Brain (organoid and tissue), 16 donors: ENCODE measurements at places on chromosomes 2 and 18. TPM values are rescaled to one million over a fixed set of nuclear protein-coding genes. Genes with fewer than 3 reads are reported as not detected.

Gene ARHGEF33
- polyA plus RNA-seq, result 1.0 TPM

Gene ERCC3
- polyA plus RNA-seq, result 27.5 TPM

Gene FABP1
- polyA plus RNA-seq, result 1.0 TPM

Gene C2orf72
- 14.1 TPM for polyA plus RNA-seq

Gene ZNF397
- polyA plus RNA-seq, result 18.9 TPM

Gene DPP4
- polyA plus RNA-seq, result 0.20 TPM

Gene ASB18
- polyA plus RNA-seq, result not detected

Gene HADHA
- 146 TPM for polyA plus RNA-seq

Gene PDK1
- 7.3 TPM for polyA plus RNA-seq

Gene ITPRIPL1
- polyA plus RNA-seq, result 5.4 TPM

Gene SPDYA
- polyA plus RNA-seq, result not detected

Gene CCDC121
- 3.0 TPM for polyA plus RNA-seq

Gene TTN
- not detected for polyA plus RNA-seq

Gene RAPGEF4
- polyA plus RNA-seq, result 18.3 TPM

Gene COL5A2
- polyA plus RNA-seq, result 5.1 TPM

Gene MAB21L4
- polyA plus RNA-seq, result 0.22 TPM

Gene DSEL
- polyA plus RNA-seq, result 0.92 TPM

Gene UGT1A8
- not detected for polyA plus RNA-seq

Gene ACKR3
- polyA plus RNA-seq, result 7.3 TPM

Gene GALNT14
- polyA plus RNA-seq, result 2.5 TPM

Gene UCN
- 0.93 TPM for polyA plus RNA-seq

Gene SERPINB13
- polyA plus RNA-seq, result not detected

Gene NR4A2
- polyA plus RNA-seq, result 4.3 TPM

Gene OTOF
- 0.17 TPM for polyA plus RNA-seq

Gene MAP2
- polyA plus RNA-seq, result 95.4 TPM

Gene SGO2
- 1.1 TPM for polyA plus RNA-seq

Gene RTP5
- 5.2 TPM for polyA plus RNA-seq

Gene COMMD1
- polyA plus RNA-seq, result 44.8 TPM

Gene ACAA2
- 146 TPM for polyA plus RNA-seq

Gene PLCD4
- polyA plus RNA-seq, result 9.7 TPM

Gene FEV
- 5.9 TPM for polyA plus RNA-seq

Gene SIGLEC15
- polyA plus RNA-seq, result 6.3 TPM

Gene C1QL2
- 5.2 TPM for polyA plus RNA-seq

Gene CCDC68
- 0.19 TPM for polyA plus RNA-seq

Gene PLEKHM3
- polyA plus RNA-seq, result 22.8 TPM

Gene CROCC2
- not detected for polyA plus RNA-seq

Gene GKN2
- not detected for polyA plus RNA-seq

Gene ORC4
- polyA plus RNA-seq, result 17.4 TPM

Gene UGT1A1
- not detected for polyA plus RNA-seq

Gene PJVK
- 0.22 TPM for polyA plus RNA-seq

Gene MFF
- polyA plus RNA-seq, result 77.1 TPM

Gene RNF152
- 0.56 TPM for polyA plus RNA-seq

Gene ABCG8
- polyA plus RNA-seq, result not detected

Gene HOXD8
- 10.0 TPM for polyA plus RNA-seq

Gene CDCA7
- 25.0 TPM for polyA plus RNA-seq

Gene LYG1
- polyA plus RNA-seq, result 0.36 TPM

Gene EN1
- polyA plus RNA-seq, result not detected

Gene KCNJ3
- 3.1 TPM for polyA plus RNA-seq

Gene ST8SIA5
- 45.0 TPM for polyA plus RNA-seq
